ENCODE measurements at places on chromosomes 2 and 18. TPM values are rescaled to one million over a fixed set of nuclear protein-coding genes. Genes with fewer than 3 reads are reported as not detected.
A peak's percentile ranks its signal among the peaks of the same experiment; 100 is the strongest.

DNA sequence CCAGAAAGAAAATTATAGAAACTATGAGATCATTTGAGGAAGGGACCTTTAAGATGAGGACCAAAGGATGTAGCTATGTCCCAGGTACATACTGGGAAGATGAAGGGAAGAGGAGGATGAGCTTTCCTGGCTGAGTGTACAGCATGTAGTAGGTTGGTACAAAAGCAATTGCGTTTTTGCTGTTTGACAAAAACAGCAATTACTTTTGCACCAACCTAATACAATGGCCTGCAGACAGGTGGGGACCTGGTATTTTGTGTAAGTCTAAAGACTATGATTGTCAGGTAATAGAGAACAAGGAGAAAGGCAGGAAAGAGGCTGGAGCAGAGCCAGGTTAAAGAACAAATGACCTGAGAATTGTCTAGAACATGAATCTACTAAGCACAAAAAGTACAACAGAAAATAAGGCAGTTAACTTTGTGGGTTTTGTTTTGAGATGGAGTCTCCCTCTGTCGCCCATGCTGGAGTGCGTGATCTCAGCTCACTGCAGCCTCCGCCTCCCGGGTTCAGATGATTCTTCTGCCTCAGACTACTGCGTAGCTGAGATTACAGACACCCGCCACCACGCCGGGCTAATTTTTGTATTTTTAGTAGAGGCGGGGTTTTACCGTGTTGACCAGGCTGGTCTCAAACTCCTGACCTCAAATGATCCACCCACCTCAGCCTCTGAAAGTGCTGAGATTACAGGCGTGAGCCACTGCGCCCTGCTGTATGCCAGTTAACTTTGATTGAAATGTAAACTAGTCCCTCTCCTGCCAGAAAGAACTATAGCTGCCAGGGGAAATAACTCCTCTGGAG is 3.2 kb upstream of the TGOLN2 start:
- no peak overlapping the region for H3K4me3 ChIP-seq
- H3K27me3 ChIP-seq: no peaks in the 10 kb centered on the region
- peaks cover 23% of the 10 kb centered on the region for H3K4me1 ChIP-seq
- no peak overlapping the region for H3K27ac ChIP-seq

DNA sequence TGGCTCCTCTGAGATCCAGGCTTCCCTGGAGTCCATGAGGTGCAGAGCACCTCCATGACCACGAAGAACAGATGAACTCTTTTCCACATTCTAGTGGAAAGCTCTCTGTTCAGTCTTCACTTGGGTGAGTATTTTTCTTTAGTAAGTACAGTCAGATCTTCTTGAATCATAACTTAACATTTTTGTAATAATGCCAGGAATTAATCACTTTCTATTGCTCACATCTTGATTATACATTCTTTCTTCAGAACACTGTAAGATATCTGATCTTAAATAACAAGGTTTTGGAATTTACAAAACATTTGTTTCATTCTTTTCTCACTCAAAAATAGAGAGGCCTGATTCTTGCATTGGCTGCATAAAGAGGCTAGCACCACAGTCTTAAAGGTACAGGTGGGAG is 45.4 kb upstream of the RND3 start:
- H3K27me3 ChIP-seq: no peaks in the 10 kb centered on the region
- H3K27ac ChIP-seq: peak overlapping the region; percentile 86
- DNase-seq: no peak
- H3K36me3 ChIP-seq: no peaks in the 10 kb centered on the region
- peaks cover 66% of the 10 kb centered on the region for H3K4me1 ChIP-seq

GRCh38 chr2:36800381-36800780 is 103.9 kb downstream of the VIT start:
- no peak for DNase-seq
- H3K4me3 ChIP-seq: no peak overlapping the region
- no peak overlapping the region for H3K27ac ChIP-seq
- peaks cover 16% of the 10 kb centered on the region for H3K27me3 ChIP-seq
- no peaks in the 10 kb centered on the region for H3K4me1 ChIP-seq

DNA sequence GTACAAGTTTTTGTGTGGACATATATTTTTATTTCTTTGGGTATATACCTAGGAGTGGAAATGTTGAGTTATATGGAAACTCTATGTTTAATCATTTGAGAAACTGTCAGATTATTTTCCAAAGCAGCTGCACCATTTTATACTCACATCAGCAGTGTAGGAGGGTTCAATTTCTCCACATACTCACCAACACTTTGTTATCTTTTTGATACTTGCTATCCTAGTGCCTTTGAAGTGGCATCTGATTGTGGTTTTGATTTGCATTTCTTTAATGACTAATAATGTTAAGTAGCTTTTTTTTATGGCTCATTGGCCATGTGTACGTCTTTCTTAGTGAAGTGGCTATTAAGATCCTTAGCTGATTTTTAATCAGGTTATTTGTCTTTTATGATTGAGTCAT is 64.7 kb upstream of the SLC8A1 start:
- H3K4me3 ChIP-seq: no peak overlapping the region
- H3K36me3 ChIP-seq: no peaks in the 10 kb centered on the region
- peaks cover 3% of the 10 kb centered on the region for H3K4me1 ChIP-seq

- H3K4me3 ChIP-seq: no peak overlapping the region
- no peak overlapping the region for H3K27ac ChIP-seq
- H3K4me1 ChIP-seq: peaks cover 25% of the 10 kb centered on the region
- H3K36me3 ChIP-seq: peaks cover 29% of the 10 kb centered on the region
- H3K27me3 ChIP-seq: no peaks in the 10 kb centered on the region
Measured at GRCh38 chr2:216183462-216183861, 74.3 kb downstream of the XRCC5 start.

DNA sequence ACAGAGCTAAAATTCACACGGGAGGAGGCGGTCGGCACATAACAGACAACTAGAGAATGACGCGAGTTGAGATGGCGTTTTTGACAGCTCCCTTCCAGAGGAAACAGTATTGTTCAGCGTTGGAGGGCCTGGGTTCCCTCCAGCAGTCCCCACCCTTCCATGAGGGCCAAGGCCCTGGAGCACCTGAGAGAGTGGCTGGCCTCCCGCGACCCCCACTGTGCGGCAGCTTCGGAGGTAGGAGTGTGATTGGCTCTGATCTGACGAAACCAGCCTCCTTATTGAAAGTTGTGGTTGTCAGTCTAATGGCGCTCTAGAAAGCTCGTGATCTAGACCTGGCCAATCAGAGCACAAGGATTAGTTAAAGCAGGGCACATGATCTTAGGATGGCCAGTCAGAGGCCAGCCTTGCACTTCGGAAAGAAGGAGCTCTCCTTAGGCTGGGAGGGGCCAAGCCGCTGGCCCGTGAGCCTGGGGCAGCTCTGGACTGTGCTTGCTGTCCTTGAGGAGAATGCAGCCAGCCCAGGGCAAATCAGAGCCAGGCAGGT is 104.5 kb upstream of the CELF4 start:
- no peaks in the 10 kb centered on the region for H3K4me1 ChIP-seq
- H3K4me3 ChIP-seq: no peak overlapping the region
- H3K27ac ChIP-seq: no peak overlapping the region
- no peaks in the 10 kb centered on the region for H3K36me3 ChIP-seq
- peak; percentile 77 for DNase-seq

DNA sequence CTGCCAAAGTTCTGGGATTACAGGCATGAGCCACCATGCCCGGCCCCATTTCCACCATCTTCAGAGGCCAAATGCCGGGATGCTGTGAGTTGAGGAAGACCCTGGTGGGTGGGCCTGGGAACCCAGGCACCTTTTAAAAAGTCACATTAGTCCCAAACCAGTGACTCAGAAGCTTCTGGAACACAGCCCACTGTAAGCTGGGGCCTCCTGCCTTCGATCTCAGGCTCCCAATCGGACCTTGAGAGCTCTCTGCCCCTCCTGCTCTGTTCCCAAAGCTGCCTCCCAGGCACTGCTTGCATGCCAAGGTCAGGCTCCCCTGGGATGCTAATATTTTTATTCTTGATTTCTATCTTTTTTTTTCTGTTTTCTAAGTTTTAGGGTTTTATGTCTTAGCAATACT is 4.2 kb downstream of the ADCY3 start:
- no peaks in the 10 kb centered on the region for H3K27me3 ChIP-seq
- peaks cover 67% of the 10 kb centered on the region for H3K4me1 ChIP-seq
- no peak for DNase-seq

DNA sequence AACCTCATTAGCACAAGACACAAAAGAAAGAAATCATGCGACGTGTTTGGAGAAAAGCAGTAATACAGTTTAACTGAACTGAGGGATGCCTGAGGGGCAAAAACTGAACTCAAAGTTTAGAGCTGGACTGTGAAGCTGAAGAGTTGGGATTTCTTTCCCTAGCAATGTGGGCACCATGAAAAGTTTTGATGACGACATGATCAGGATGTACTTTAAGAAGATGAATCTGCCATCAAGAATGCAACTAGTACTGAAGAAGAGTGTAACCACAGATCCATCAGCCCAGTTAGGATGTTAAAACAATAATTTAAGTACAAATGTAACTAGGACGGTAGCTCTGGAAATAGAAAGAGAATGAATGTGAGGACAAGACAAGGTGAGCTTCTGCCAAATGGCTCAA is 196.2 kb downstream of the VWC2L start:
- no peak for DNase-seq
- H3K36me3 ChIP-seq: no peaks in the 10 kb centered on the region
- H3K4me1 ChIP-seq: peaks cover 8% of the 10 kb centered on the region
- H3K27me3 ChIP-seq: no peaks in the 10 kb centered on the region
- H3K27ac ChIP-seq: no peak overlapping the region
- no peak overlapping the region for H3K4me3 ChIP-seq

DNA sequence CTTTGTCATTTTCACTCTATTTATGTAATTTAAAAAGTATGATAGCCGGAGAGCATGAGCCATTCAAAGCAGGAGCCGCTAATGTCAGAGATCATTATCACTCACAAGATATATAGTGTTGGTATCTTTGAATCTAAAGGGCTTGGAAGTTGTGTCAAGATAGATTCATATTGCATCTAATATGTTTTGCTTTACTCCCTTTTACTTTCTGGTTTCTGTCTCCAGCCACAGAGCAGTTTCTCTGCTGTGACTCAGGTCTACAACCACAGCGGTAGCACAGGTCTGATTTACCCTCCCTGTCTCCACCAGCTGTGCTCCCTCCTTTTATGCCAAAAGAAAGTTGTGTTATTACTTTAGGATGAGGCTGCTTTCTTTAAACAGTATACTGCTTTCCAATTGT is 424.0 kb downstream of the ARHGAP15 start:
- DNase-seq: no peak
- peaks cover 10% of the 10 kb centered on the region for H3K4me1 ChIP-seq
- H3K4me3 ChIP-seq: no peak overlapping the region
- no peaks in the 10 kb centered on the region for H3K27me3 ChIP-seq

DNA sequence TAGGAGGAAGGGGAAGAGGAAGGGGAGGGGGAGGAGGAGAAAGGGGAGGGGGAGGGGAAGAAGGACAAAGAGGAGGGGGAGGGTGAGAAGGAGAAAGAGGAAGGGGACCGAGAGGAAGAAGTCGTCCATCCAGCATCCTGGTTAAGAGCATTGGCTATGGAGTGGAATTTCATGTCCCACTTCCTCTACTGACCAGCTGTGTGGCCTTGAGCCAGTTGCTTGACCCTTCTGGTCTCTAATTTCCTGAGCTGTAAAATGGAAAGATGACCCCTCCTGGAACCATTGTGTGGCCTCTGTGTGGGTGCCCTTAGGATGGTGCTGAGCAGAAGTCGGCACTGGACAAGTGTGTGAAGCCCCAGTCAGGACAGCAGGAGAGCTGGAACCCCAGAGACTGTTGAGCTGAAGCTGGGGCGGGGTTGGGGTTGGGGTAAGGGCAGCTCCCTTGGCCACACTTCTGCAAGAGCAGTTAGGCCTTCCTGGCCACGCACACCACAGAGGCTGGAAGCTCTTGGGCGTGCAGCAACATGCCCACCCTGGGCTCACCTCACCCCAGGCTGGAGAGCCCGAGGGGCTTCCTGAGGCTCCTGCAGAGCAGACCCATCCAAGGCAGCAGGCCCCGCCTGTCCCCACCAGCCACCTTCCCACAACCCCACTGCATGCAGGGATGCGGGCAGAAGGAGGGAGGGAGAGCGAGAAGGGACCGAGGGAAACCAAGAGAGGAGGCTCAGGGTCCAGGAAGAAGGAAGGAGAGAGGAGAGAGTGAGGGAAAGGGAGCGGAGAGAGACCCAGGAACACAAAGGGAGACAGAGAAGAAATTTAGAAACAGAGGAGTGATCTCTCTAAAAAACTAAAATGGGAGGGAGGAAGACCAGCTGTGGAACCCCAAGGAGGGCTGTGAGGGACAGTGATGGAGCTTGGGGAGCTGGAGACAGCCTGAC is 16.2 kb downstream of the ADRA2B start:
- peaks cover 8% of the 10 kb centered on the region for H3K27me3 ChIP-seq
- DNase-seq: peak; percentile 67
- no peaks in the 10 kb centered on the region for H3K36me3 ChIP-seq
- no peak overlapping the region for H3K4me3 ChIP-seq
- peaks cover 1% of the 10 kb centered on the region for H3K4me1 ChIP-seq

- peaks cover 18% of the 10 kb centered on the region for H3K4me1 ChIP-seq
- no peak overlapping the region for H3K27ac ChIP-seq
- no peaks in the 10 kb centered on the region for H3K27me3 ChIP-seq
- DNase-seq: no peak
Measured at GRCh38 chr2:45233301-45233700, 224.0 kb upstream of the SIX2 start.

- H3K36me3 ChIP-seq: peaks cover 10% of the 10 kb centered on the region
- peak overlapping the region; percentile 92 for H3K27ac ChIP-seq
- no peak overlapping the region for H3K4me3 ChIP-seq
- H3K27me3 ChIP-seq: no peaks in the 10 kb centered on the region
- H3K4me1 ChIP-seq: peaks cover 97% of the 10 kb centered on the region
Measured at GRCh38 chr2:144456680-144457079, 63.2 kb downstream of the ZEB2 start.

- H3K36me3 ChIP-seq: no peaks in the 10 kb centered on the region
- H3K27me3 ChIP-seq: peaks cover 17% of the 10 kb centered on the region
- DNase-seq: peak; percentile 78
Measured at GRCh38 chr2:26454561-26455001, 23.3 kb downstream of the OTOF start.

GRCh38 chr2:109554758-109555157 is 59.0 kb downstream of the SEPTIN10 start:
- H3K4me3 ChIP-seq: no peak overlapping the region
- H3K36me3 ChIP-seq: peaks cover 47% of the 10 kb centered on the region
- no peaks in the 10 kb centered on the region for H3K4me1 ChIP-seq

- no peaks in the 10 kb centered on the region for H3K36me3 ChIP-seq
- no peak for DNase-seq
- H3K27ac ChIP-seq: no peak overlapping the region
Measured at GRCh38 chr2:156005999-156006712, 326.4 kb downstream of the NR4A2 start.

DNA sequence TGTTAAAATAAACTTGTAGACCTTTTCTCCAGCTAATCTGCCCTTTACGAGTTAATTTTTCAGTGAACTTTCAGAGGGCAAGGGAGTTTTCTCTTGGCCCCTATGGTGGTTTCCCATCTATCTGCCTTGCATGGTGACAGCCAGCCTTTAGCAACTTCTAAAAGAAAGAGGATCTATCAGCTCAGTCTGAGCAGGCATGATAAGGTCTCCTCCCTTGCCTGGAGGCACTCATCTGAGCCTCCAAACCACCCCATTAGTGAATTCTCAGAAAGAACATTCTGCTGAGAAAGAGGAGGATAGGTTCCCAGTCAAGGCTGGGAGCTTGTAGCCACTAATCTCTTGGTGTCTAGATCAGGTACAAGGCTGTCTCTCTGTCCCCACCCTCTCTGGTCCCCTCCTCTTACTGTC is 10.7 kb upstream of the GYPC start:
- no peak overlapping the region for H3K4me3 ChIP-seq
- DNase-seq: peak; percentile 17
- peaks cover 33% of the 10 kb centered on the region for H3K27me3 ChIP-seq
- H3K4me1 ChIP-seq: no peaks in the 10 kb centered on the region

Gene RTTN
- total RNA-seq: 9.8 TPM

Gene HOXD13
- not detected for total RNA-seq

Gene EIPR1
- total RNA-seq: 19.9 TPM

Gene RFX8
- total RNA-seq: not detected

Gene TRAF3IP1
- total RNA-seq: 17.3 TPM

Gene ASIC4
- total RNA-seq: 0.13 TPM

Gene MAP3K19
- not detected for total RNA-seq

Gene ANKRD23
- total RNA-seq: 4.4 TPM

Gene SEPTIN10
- total RNA-seq: 109 TPM

Gene ZNF521
- 57.1 TPM for total RNA-seq
